ENCODE measurements at places on chromosomes 2 and 18. TPM values are rescaled to one million over a fixed set of nuclear protein-coding genes. Genes with fewer than 3 reads are reported as not detected.

The ATOH8 gene
- total RNA-seq = 17.0 TPM

The SLC23A3 gene
- 1.6 TPM for total RNA-seq

The DAW1 gene
- total RNA-seq = not detected

The DCDC2C gene
- total RNA-seq = not detected

The PNKD gene
- 27.2 TPM for total RNA-seq

The CYP26B1 gene
- total RNA-seq = 2.5 TPM

The BCL2 gene
- total RNA-seq = 4.2 TPM

The TUBA3E gene
- total RNA-seq = not detected

The HK2 gene
- total RNA-seq = 20.0 TPM

The FAM237A gene
- total RNA-seq = not detected

The GPR35 gene
- total RNA-seq = 0.09 TPM

The BCL11A gene
- total RNA-seq = 0.09 TPM

The RAB6C gene
- total RNA-seq = not detected

The SP140 gene
- total RNA-seq = 0.09 TPM

The AP1S3 gene
- 16.8 TPM for total RNA-seq

The LIMS4 gene
- total RNA-seq = 4.7 TPM

- no peak for DNase-seq
Observed at GRCh38 chr2:209694748-209695147, 76.9 kb upstream of the UNC80 start.

- DNase-seq = no peak
Observed at GRCh38 chr18:7855671-7856070, 288.6 kb downstream of the PTPRM start.

DNA sequence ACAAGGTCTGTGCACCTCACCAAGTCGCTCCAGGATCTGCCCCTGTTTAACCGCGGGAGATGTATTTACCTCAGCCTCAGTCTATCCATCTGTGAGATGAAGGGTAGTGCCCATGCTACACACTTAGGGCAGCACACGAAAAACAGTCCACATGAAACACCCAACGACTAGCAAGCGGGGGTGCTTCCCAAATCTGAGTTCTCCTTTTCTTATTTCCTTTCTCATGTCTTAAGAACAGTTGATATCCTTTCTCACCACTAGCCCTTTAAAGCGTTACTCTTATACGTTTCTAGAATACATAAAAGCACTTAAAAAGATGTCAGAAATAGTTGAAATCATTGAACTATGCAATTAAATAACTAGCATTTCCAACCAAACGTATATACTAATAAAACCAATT, 207.3 kb upstream of the PXDN start:
- DNase-seq = no peak

- no peak for DNase-seq
Observed at GRCh38 chr18:45370255-45371010, 244.8 kb upstream of the SLC14A2 start.

DNA sequence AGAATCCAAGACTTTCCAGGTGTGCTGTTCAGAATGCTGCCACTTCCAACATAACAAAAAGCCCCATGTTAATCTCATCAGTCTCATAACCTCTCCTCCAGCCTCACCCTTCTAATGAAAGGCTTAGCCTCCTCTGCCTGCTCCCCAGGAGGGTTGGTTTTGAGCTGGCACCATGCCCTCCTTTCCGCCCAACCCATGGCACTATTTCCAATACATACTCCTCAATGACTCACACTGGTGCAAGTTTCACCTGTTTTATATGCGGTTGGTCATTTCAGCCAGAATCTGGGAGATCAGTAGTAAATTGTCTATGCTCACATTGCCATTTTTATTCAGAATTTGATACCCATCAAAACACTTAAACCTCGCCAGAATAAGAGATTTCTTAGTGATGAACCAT, 157.6 kb upstream of the NRP2 start:
- no peak for DNase-seq

- DNase-seq = peak; percentile 53
Observed at GRCh38 chr2:47089083-47089464, 66.0 kb downstream of the STPG4 start.

- peak; percentile 71 for DNase-seq
Observed at GRCh38 chr2:60641811-60642788, 88.6 kb upstream of the BCL11A start.

DNA sequence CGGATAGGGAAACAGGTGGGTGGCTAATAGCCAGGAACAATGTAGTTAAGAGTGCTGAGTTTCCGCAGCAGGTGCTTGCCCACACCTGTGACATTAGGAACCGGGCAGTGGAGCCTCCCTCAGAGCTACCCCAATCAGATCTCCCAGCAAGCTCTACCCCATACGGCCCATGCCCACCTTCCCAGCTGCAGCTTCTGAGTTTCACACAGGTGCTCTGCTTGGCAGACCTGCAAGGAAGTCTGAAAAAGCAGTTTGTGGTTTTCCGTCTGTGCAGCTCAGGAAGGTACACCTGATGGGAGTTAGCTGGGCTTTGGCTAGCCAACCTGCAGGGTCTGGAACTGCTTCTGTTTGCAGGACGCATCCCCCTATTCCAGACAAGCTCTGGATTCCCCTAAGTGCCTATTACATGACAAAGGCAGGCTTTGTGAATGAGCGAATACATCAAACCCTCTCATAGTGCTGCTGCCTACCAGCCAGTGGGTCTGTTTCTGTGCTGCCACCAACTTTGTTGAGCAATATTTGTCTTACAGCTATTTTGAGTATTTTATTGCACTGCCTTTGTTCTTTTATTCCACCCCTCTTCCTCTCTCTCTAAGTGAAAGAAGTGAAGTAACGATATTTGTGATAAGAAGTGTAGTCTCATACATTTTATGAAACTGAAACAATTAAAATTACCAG, 24.7 kb upstream of the CEP68 start:
- DNase-seq = peak; percentile 29

GRCh38 chr2:45964223-45964841, 312.9 kb downstream of the PRKCE start:
- peak; percentile 97 for DNase-seq

DNA sequence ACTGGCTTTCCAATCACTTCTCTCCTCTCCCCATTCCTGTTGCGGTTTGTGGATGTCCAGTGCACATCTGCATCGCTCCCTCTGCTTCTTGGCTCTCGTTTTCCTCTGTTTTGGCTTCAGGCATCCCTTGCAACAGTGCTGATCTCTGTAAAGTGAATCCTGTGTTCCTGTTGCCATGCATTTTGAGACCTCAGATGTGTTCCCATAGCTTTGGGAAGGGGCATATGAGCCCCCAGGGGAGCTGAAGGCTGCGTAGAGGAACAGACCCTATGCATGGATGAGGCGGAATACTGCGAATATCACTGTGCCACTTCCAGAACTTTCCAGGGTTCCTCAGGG, 168.4 kb upstream of the HAAO start:
- peak; percentile 66 for DNase-seq

- DNase-seq = no peak
Observed at GRCh38 chr18:30957066-30957465, 85.5 kb downstream of the DSC3 start.

- no peak for DNase-seq
Observed at GRCh38 chr18:7892556-7892955, 325.4 kb downstream of the PTPRM start.

GRCh38 chr18:37698508-37699040, 133.0 kb upstream of the CELF4 start:
- no peak for DNase-seq

- no peak for DNase-seq
Observed at GRCh38 chr2:172089633-172090032, 4.3 kb downstream of the DLX1 start.

- DNase-seq = no peak
Observed at GRCh38 chr2:239566162-239566994, 165.6 kb upstream of the HDAC4 start.

- peak; percentile 34 for DNase-seq
Observed at GRCh38 chr18:4004183-4004829, 450.8 kb downstream of the DLGAP1 start.

- DNase-seq = no peak
Observed at GRCh38 chr2:121513597-121514333, 16.9 kb upstream of the RNU4ATAC start.

GRCh38 chr2:126686286-126686685, 30.3 kb downstream of the GYPC start:
- no peak for DNase-seq

DNA sequence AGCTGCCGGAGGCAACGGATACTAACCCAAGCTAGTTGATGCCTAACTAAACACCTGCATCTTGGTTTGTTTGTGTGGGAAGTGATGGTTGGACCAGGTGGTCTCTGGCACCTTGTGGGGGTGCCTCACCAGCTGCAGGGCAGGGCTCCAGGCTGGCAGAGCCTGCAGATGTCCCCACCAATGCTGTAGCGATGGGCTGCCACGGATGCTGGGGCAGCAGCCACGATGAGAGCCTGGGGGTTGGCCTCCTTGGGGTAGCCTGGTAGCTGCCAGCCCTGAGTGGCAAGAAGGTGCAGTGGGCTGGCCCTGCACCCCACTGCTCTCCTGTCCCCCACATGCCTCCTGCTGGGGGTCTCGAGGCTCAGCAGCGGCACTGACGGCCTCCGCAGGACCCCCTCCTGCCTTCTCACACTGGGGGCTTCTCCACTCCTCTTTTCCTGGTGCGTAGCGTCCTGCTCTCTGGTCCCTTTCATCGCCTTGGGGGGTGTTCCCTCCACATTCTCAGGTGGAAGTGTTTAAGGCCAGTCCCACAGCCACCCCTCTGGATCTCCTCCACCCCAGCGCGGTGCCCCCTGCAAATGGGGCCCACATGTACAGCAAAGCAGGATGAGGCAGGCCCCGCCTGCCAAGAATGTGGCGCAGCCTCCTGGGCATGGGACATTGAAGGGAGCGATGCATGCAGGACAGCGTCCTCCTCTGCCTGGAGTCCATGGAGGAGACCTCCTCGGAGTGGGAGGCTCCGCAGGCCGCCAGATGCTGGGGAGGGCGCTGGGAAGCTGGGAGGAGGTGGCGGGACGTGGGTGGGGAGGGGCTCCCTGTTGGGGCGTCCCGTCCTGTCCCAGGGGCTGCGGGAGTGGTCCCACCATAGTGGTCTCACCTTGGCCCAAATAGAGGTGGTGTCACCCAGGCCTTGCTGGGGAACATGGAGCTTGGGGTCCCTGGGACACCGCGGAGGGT, 173.1 kb downstream of the ASB1 start:
- no peak for DNase-seq

DNA sequence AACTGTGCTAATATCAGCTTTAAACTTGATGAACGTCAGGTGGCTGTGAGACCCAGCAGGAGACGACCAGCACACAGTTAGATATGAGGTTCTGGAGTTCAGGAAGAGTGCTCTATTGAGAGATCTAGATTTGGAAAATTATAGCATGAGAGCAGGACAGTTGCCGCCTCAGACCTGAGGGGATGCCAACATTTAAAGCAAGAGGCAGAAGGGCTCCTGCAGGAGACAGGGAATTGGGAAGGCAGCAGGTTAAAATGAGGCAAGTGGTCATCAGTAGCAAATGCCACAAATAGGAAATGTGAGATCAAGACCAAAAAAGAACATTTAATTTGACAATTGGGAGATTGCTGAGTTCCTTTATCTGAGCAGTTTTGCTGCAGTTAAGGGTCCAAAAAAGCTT, 471.9 kb downstream of the TGIF1 start:
- DNase-seq = no peak

DNA sequence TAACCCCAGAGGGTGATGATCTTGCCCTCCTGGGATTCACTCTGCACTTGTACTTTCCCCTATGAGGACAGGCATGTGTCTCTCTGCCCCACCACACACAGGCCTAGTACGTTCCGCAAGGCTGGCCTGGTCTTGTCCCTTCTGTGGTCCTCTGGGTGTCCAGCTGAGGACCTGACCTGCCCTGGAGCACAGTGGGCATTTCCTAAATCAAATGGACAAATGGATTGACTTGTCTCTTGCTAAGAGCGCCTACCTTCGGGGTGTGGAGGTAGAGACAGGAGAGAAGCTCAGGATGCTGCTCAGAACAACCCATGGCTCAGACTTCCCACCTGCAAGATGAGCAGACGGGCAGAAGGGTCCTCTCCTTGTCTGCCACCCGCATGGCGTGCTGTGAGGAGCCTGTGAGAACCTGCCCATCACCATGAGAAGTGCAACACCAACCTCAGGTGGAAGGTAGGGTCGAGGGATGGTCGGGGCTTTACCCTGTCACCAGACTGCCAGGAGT, 133.6 kb downstream of the MYCN start:
- no peak for DNase-seq

DNA sequence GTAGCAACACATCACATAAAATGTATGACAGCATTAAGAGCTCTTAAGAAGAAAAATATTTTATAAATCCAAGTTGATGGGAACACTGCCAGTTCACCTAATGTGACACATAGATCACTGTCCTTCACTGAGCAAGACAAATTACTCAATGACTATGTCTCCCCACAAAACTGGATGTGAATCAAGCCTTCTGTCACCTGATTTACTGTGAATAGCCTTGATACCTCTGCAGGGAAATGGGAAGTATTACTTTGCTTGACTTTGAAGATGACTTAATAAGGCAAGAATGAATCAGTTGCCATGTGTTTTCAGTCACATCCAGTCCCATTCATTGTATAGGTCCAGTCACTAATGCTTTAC, 94.6 kb downstream of the NYAP2 start:
- DNase-seq = no peak

- DNase-seq = no peak
Observed at GRCh38 chr18:48032876-48033789, 102.7 kb upstream of the SMAD2 start.

DNA sequence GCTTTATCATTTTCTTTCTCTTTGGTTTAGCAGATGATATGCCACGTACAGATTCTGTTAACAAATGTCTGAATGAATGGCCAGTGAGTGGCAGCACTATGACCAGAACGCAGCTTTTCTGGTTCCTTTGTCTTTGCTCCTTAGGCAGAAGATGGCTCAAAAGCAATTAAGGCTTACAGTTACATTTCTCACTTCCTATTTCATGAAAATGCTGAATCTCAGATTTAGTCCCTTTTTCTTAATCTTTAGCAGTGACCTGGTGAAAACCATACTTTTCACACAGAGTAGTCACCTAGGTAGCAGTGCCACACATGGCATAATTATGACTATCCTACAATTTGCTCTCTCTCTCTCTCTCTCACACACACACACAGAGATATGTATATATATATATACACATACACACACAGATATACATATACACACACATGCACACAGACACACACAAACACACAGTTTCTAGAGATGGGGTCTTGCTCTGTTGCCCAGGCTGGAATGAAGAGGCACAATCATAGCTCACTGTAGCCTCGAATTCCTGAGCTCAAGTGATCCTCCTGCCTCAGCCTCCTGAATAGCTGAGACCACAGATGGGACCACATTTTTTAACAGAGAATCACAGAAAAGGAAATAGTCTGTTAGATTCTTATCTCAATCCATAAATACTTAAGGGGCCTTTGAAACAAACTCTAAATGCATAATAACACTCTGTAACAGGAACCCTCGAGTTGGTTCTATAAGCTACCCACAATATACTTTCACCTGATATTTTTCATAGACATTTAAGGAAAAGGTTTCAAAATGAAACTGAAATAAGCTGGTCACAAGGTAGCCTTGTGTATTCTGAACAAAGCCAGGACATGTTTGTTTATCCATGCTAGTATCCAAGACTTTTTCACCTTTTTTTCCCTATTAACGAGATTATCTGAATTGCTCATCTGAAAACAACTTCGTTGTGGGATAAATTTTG, 11.6 kb downstream of the PDE6D start:
- no peak for DNase-seq

- peak; percentile 70 for DNase-seq
Observed at GRCh38 chr2:196977507-196977906, 51.0 kb upstream of the PGAP1 start.
